Activated T-cell treated with anti-CD3 and anti-CD28 coated beads, Interleukin-2, amount 50 U/mL, for 72 hours (primary cell): ENCODE measurements at places on chromosomes 12 and 14. TPM values are rescaled to one million over a fixed set of nuclear protein-coding genes. Genes with fewer than 3 reads are reported as not detected.

DNA sequence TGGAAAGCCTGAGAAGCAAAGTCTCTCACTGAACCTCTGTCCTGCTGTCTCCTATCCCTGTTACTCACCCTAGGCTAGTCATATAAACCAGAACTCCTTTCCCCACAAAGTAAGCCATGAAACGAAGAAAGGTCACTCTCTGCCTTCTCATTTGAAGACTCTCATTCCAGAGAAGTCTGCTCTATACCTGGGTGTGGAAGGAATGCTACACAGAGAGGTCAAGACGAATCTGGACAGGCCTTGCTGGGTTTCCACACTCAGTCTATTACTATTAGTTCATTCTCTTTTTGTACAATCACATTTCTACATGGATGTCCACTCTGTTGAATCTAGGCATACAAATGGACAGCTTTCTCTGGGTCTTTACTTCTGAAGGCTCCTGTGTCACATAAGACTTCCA, 2.4 kb upstream of the AEBP2 start:
- no peak for DNase-seq

The HOTAIR gene
- not detected for total RNA-seq

- DNase-seq, result no peak
Measured at GRCh38 chr12:63068857-63069442, 82.1 kb downstream of the AVPR1A start.

The GNB3 gene
- 0.95 TPM for total RNA-seq

DNA sequence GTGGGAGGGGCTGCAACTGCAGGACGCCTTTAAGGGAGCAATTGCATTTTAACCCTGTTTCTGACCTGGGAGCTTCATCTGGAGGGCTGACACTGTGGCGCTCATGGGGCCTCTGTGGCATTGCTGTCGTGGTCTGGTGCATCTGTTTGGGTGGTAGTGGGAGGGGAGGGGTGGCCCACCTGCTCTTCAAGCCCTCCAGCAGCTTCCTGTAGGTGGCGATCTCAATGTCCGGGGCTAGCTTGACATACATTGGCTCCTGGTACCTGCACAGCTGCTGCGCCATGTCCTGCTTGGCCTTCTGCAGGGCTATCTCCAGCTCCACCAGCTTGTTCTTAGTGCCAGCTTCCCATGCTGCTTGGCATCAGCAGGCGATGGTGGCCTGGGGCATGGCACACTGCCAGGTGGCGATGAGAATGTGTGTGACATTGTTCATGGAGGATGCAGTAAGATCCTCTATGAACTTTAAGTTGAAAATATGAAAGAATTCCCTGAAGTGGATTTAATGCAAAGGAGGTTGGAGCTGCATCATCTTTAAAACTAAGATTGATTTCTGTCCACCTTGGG, 7.7 kb upstream of the KRT82 start:
- no peak for DNase-seq

DNA sequence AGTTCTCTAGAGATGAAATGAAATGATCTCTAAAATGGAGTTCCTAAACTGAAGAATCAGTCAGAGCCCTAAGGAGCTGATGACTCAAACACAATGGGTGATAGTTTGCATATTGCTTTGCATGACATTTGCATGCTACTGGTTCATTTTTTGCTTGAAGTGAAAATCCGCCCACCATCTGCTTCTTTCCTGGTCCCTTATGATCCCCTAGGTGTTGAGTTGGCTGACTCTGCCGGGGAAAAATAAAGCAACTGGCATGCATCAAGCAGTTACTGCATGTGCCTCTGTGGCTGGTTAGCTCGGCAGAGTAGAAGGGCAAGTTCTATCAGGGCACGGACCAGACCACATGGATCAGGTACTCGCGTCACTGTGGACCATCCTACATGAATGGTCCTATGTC, 151.1 kb downstream of the PPM1H start:
- no peak for DNase-seq

The MANSC1 gene
- total RNA-seq, result 0.65 TPM

GRCh38 chr12:79938843-79939242, 3.9 kb upstream of the PPP1R12A start:
- DNase-seq, result no peak

DNA sequence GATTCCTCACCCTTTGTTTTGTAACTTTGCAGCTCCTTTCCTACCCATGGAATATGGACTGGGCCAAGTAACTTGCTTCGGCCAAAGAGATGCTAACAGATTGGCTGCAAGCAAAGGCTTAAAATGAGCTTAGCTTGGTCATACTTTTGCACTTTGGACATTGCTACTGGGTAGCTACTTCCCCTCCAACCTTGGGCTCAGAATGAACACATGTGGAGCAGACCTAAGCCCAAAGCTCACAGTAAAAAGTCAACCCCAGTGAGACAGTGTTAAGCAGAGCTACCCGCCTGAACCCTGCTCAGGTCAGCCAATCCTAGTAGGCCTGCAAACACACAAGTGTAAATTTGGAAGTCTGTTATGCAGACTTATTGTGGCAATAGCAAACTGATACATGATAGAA, 14.6 kb downstream of the KICS2 start:
- DNase-seq, result no peak

DNA sequence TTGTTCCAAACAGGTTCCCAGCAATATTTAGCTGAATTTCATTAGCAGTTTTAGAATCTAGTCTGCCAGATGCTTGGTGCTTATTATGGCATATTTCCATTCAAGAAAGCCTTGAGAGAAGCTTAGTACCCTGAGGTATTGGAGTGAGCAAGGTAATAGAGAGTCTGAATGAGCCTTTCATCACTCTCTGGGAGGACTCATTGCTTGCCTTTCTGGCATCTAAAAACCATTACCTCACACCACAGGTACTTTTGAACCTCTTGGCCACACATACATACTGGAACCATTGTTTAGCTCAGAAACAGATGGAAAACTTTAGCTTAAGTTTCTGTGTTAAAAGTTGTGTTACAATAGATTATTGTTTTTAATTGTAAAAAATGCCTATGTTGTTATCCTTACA, 27.4 kb upstream of the KCNH3 start:
- no peak for DNase-seq

DNA sequence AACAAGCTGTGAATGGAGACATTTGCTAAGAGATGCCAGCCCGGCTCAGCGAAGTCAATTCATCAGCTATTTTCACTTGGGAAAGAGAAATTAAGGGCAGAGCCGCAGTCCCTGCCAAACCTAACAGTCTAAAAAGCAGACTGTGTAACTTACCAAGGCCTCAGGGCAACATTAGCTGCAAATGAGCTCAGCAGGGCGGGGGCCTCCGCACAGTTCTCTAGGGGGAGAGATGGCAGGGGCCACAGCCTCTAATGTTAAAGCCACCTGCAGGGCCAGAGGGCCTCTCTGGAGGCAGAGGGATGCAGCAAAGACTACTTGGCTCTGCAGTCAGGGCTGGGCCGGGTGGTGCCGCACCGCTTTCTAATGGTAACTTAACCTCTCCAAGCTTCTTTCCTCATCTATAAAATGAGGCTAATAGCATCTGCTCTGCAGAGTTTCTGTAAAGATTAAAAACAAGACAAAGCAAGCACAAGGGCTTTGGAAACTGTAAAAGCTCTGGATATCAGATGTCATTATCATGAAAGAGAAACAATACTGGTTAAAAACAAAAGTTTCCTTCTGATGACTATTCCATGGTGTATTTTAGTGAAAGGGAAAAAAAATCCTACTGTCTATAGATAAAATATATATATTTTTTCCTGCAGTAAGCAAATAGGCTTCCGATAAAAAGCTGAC, 13.4 kb upstream of the GPRC5A start:
- DNase-seq, result no peak

The APAF1 gene
- 18.6 TPM for total RNA-seq

The CCDC177 gene
- not detected for total RNA-seq

- no peak for DNase-seq
Measured at GRCh38 chr14:100121643-100122480, 37.6 kb downstream of the DEGS2 start.

GRCh38 chr14:105493921-105494605, 3.0 kb downstream of the TEDC1 start:
- no peak for DNase-seq

The ARID4A gene
- 42.2 TPM for total RNA-seq

The SYNJ2BP gene
- 4.4 TPM for total RNA-seq
